GM12878 (cell line): ENCODE measurements at places on chromosomes 5 and 9. TPM values are rescaled to one million over a fixed set of nuclear protein-coding genes. Genes with fewer than 3 reads are reported as not detected.

GRCh38 chr9:90995516-90995915 is 193.9 kb downstream of the SYK start:
- no peak overlapping the region for H3K27ac ChIP-seq
- no peak for DNase-seq
- no peak overlapping the region for H3K4me3 ChIP-seq
- H3K36me3 ChIP-seq: no peaks in the 10 kb centered on the region
- H3K4me1 ChIP-seq: no peaks in the 10 kb centered on the region

GRCh38 chr5:107724642-107725041 is 53.9 kb upstream of the EFNA5 start:
- H3K36me3 ChIP-seq: no peaks in the 10 kb centered on the region
- H3K27ac ChIP-seq: no peak overlapping the region
- no peak for DNase-seq
- no peak overlapping the region for H3K4me3 ChIP-seq

- 0 out of 2 replicates have a peak overlapping the region, but pooled peaks have one; percentile 1 for H3K4me3 ChIP-seq
- no peaks in the 10 kb centered on the region for H3K27me3 ChIP-seq
- peaks cover 65% of the 10 kb centered on the region for H3K4me1 ChIP-seq
- DNase-seq: peak; percentile 81
These were observed 41.9 kb downstream of the TNFAIP8 start for GRCh38 chr5:119397518-119398380.

- H3K27ac ChIP-seq: no peak overlapping the region
- no peak overlapping the region for H3K4me3 ChIP-seq
- no peak for DNase-seq
- no peaks in the 10 kb centered on the region for H3K36me3 ChIP-seq
- H3K4me1 ChIP-seq: peaks cover 3% of the 10 kb centered on the region; the same call in 1 of the 2 replicates
These were observed 51.7 kb downstream of the ARHGAP26 start for GRCh38 chr5:142821733-142822487.

- no peaks in the 10 kb centered on the region for H3K4me1 ChIP-seq
- no peaks in the 10 kb centered on the region for H3K36me3 ChIP-seq
- no peaks in the 10 kb centered on the region for H3K27me3 ChIP-seq
- no peak overlapping the region for H3K27ac ChIP-seq
These were observed 1375.0 kb upstream of the NUDT12 start for GRCh38 chr5:104937598-104937997.

DNA sequence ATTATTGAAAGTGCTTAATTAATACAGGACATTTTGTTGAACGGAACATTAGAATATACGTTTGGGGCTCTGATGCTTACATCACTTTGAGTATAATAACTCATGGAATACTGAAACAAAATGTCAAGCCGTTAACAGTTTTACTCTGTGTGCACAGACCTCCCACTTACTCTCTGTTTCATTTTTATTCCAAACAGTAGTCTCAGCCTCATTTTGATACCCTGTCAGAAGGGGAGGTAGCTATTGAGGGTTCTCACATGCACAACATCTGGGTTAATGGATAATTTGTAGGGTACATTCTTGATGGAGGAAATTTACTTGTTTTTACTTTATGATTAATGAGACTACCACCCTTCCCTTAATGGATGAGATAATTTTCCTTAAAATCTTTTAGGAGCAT is 59.0 kb downstream of the SCAMP1 start:
- no peaks in the 10 kb centered on the region for H3K4me1 ChIP-seq
- H3K27me3 ChIP-seq: no peaks in the 10 kb centered on the region
- H3K27ac ChIP-seq: no peak overlapping the region
- peak; percentile 5 for DNase-seq

DNA sequence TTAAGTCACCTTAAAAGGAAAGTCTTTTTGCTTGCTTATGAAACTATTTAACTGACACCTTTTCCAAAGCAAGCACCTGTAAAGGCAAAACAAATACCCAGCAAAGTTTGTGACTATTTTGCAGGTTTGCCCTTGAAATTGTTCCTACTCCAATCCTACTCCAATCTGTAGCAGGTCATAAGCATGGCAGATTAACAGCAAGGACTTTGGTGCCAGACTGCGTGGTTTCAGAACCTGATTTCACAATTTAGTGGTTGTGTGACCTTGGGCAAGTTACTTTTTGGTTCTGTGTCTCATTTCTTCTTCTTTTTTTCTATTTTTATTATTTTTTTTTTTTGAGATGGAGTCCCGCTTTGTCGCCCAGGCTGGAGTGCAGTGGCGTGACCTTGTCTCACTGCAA is 282.1 kb downstream of the RFX3 start:
- H3K27ac ChIP-seq: no peak overlapping the region
- DNase-seq: no peak
- H3K36me3 ChIP-seq: no peaks in the 10 kb centered on the region
- peaks cover 11% of the 10 kb centered on the region; the same call in 1 of the 2 replicates for H3K4me1 ChIP-seq

DNA sequence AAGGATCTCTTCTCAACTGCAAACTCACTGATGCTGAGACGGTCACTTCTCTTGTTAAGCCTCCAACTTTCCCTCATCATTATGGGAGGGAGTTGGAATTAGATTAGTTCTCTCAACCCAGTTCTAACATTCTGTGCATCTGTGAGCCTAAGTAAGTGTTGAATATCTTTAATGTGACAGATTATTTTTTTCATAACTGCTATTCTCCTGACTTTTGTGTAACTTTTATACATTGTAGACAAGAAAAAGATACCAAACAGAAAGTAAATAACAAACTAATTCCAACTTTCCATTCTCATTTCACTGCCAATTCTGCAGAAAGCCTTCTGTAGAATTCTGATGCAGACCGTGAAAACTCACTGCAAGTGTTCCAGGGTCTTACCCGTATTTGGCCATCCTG is 813.5 kb downstream of the TLE4 start:
- no peaks in the 10 kb centered on the region for H3K36me3 ChIP-seq
- H3K4me1 ChIP-seq: no peaks in the 10 kb centered on the region
- H3K27me3 ChIP-seq: no peaks in the 10 kb centered on the region
- no peak overlapping the region for H3K4me3 ChIP-seq
- no peak overlapping the region for H3K27ac ChIP-seq
- no peak for DNase-seq

The ZNF367 gene
- polyA plus RNA-seq: 1.9 and 2.9 TPM in 2 replicates

The GOLM1 gene
- polyA plus RNA-seq: 14.3 and 24.5 TPM in 2 replicates

The ISOC1 gene
- polyA plus RNA-seq: 53.1 and 57.6 TPM in 2 replicates

The CCDC192 gene
- polyA plus RNA-seq: 0.21 and 0.50 TPM in 2 replicates

The PCDHGB2 gene
- polyA plus RNA-seq: 0.24 and 0.28 TPM in 2 replicates

The CTXN3 gene
- polyA plus RNA-seq: not detected in 2 replicates

The FAM78A gene
- polyA plus RNA-seq: 7.2 and 10.1 TPM in 2 replicates

The PRELID1 gene
- 529 and 530 TPM in 2 replicates for polyA plus RNA-seq

The PNPLA7 gene
- polyA plus RNA-seq: 0.07 and 0.11 TPM in 2 replicates
